ENCODE measurements at places on chromosomes 7 and 10. TPM values are rescaled to one million over a fixed set of nuclear protein-coding genes. Genes with fewer than 3 reads are reported as not detected.

Gene PRSS37
- total RNA-seq, result not detected

- DNase-seq, result no peak
Observed at GRCh38 chr7:1951159-1951536, 281.1 kb downstream of the ELFN1 start.

- DNase-seq, result no peak
Observed at GRCh38 chr10:91589015-91589657, 43.7 kb downstream of the PPP1R3C start.

Gene DKK1
- total RNA-seq, result not detected

DNA sequence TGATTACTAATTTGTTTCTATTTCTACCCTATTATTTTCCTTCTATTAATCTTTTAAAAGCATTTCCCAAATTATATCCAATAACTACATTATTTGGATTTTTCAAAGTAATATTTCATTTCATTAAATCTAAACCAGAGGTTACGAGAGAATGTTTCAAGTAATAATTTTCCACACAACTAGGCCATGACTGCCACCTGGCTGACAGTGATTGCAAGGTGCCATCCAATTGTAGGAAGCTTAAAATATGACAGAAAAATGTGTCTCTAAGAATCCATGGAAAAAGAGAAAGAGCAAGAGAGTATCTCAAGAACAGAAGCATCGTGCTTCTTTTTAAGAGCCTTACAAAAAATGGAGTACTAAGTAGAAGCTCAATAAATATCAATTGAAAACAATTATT lies 48.7 kb downstream of the TPK1 start:
- no peak for DNase-seq

- no peak for DNase-seq
Observed at GRCh38 chr7:28383975-28384374, 28.3 kb upstream of the CREB5 start.
